ENCODE measurements at places on chromosomes 2 and 18.

GRCh38 chr18:51400721-51401120, 203.2 kb upstream of the MEX3C start:
- no peak for DNase-seq

- DNase-seq = peak; percentile 43
Measured at GRCh38 chr2:29561181-29561580, 360.2 kb downstream of the ALK start.

DNA sequence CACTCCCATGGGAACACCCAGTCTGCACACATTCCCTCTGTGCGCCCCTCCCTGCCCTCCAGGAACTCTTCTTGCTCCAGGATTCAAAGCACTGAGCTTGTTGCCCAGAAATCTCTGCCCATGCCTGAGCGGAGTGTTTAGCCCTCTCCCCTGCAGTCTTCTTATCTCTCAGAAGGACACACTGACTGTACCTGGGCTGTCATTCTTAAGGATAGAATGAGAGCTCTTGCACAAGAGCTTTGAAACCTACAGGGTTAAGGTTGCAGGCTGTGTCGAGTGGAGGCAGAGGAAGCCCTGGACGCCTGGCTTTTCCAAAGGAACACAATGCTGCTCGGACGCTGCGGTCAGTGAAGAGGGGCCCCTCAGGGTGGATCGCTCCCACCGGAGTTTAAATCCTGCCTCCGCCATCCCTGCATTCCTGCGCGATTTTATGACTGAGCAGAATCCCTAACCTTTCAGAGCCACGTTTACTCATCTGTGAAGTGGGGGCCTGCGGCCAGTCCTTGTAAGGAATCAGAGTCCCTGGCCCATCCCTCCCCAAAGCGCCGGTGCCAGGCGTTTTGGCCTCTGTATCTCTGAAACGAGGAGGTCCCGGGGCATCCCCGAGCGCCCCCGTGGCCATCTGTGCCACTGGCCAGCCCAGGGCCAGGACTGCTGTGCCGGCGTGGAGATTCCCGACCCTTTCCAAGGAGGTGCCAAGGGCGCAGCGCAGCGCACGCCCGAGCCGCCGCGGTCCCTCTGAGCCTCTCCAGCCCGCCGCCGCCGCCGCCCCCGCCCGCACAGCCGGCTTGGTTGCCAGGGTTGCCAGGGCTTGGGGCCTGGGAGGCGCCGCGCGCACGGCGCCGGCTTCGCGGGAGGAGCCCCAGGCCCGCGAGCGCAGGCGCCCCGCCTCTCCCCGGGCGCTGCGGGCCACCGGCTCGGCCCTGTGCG, 58.9 kb downstream of the FAM168B start:
- no peak for DNase-seq

DNA sequence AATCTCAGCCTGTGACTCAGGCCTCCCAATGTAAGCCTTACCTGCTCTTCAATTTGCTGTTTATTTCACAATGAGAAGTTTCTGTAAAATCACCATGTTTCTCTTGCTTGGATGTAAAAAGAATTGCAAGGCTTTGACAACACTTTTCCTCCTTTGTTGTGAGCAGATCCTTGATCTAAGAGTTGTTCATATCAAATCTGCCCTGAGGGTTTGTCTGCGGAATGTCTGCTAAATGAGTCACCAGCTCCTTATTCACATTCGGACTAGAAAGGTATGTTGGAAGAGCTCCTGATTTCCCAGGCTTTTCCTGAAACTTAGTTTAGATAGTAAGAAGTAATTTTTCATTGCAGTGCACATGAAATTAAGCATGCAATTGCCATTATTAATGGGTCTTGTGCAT, 268.2 kb upstream of the TCF4 start:
- peak; percentile 72 for DNase-seq

- DNase-seq = peak; percentile 33
Measured at GRCh38 chr2:23636426-23636825, 251.4 kb downstream of the KLHL29 start.

DNA sequence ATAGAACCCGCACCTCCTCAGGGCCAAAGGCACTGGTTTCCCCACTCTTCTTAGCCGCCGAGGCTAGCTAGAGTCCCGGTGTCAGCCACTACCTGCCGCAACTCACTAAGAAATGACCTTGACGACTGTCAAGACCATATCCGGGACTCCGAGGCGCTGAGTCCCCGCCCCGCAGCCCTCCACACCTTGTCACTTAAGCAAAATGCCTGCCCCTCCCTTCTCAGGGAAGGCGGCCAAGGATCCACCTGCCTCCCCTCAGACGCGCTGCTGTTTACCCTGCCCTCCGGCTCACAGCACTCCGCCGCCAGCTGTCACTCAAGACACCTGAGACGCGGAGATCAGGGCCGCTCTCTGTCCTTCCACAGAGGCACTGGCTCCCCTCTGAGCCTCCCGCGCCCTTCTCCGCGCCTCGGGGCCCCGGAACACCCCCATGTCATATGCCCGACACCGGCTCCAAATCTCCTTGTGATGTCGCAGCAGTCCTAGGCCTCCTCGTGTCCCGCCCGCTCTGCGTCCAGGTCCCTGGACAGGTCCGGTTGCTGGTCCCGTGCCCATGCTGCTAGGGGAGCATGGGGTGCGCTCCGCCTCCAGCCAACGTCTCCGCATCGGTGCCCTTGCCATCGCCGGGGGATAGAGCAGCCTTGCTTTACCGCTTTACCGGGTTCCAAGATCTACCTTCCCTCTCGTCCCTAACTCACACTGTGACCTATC, 32.5 kb upstream of the REG3G start:
- no peak for DNase-seq

DNA sequence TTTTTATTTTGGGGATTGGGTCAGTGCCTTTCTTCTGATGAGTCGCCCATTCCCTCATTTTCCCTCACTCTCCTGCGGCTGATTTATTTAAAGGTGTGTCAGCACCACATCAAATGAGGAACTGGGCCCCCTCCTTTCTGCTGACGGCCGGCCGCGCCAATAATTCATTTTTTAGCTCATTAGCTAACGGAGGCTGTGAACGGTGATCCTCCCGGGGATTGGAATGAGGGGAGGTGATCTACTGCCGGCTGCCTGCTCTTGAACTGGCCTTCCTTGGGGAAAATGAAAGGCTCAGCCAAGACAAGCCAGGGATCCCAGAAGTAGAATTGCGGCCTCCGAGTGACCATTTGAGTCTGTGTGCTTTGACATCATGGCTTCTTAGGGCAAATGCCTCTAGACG, 54.2 kb downstream of the GBX2 start:
- no peak for DNase-seq

DNA sequence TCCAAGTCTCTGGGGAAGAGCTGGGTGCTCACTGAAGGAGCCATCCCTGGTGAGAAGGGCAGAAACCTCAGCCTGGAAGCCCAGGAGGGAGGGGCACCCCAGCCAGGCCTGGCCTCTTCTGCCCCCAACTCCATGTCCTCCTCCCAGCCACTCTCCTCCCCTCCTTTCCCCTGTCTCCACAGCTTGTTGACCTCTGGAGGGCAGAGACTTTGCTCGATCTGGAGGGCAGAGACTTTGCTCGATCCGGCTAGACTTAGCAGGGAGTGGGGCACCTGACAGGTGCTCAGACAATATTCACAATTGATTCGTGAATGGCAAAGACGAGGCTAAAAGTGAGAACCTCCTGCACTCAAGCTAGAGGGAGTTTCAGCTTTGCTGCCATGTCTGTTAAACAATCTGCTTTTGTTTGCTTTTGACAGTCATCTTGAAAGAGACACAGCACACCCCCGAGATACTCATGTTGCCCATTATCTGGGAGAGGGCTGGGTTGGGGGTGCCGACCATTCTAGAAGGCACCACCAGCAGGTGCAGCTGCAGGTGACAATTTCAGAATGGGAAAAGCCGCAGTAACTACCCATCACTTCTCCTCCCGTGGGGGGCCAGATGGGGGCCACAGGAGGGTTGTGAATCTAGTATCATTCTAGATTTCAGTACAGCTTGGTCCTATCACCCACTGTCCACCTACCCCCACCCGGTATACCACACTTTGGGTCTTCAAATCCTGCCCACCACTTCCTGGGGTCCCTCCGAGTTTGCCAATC, 54.8 kb downstream of the DNMT3A start:
- no peak for DNase-seq

DNA sequence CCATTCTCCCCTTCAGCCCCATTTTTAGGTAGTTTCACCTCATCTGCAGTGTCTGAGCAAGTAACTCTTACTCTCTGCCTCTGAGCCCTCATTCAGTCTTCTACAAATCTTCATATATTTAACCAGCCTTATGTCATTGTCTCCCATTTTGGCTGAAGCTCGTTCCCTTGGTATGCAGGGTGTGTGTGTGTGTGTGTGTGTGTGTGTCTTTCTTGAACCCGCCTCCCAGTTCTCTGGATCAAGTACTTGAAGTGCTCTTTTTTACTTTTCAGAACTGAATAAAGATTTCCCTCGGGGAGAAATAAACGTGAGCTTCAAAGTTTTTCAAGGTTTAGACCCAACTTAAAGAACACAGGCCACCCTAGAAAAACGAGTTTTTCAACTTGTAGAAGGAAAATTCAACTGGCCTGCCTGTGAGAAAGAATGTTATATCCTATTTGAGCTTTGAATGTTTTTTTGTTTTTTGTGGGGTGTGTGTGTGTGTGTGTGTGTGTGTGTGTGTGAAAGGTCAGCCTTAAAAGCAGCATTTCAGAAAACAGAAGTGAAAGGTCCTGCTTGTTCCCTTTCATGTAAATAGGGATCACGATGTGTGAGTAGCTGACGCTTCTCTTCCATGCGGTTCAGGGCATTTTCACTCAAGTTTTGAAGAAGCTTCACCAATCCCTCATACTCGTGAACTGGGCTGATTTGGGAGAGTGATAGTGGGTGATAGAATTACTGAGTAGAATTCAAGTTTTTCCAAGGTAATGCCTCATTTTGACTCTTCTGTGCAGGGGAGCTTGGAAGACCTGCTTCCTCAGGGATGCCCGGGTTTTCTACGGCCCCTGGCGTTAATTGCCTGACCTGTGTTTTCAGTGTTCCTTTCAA, 50.6 kb upstream of the EML6 start:
- DNase-seq = no peak

- DNase-seq = peak; percentile 44
Measured at GRCh38 chr2:33577668-33578067, 21.4 kb downstream of the FAM98A start.

DNA sequence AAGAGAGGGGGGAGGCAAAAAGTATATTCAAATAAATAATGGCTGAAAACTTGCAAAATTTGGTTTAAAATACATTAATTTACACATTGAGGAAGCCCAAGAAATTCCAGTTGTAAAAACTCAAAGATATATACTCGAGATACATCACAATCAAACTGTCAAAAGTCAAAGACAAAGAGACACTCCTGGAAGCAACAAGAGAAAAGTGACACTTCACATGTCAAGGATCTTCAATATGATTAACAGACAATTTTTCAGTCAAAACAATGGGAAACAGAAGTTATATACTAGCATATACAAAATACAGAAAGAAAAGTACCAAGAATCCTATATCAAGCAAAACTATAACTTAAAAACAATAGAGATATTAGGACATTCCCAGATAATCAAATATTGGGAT, 170.2 kb downstream of the CCDC178 start:
- no peak for DNase-seq

DNA sequence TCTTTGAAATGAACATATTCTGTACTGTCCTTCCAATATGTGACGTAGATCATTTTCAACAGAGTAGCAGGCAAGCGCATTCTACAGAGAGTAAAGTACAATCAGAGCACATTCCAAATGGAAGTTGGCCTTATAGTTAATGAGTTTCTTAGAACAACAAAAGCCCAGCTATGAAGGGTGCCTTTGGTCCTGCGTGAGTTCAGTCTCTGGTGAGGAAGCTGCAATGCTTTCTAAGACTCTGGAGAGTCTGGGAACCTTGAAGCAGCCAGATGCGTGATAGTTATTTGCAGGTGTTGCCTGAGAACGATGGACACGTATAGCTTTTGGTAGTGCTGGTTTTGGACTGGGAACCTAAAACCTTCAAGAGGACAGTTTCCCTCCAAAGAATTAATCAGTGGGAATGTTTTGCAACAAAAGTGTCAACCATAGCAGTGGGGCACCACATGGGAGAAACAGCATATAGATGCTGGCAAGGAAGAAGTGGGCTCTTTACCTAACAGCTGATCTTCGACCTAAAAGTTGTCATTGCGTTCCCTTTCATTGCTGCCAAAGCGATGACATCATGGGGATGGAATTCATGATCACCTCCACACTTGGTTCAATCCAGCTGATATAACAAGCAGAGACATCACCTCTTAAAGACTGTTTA, 9.3 kb upstream of the SNORC start:
- DNase-seq = no peak

- no peak for DNase-seq
Measured at GRCh38 chr2:102296449-102296848, 14.9 kb upstream of the IL1RL1 start.
